Esophagus squamous epithelium (tissue), 5 donors: ENCODE measurements at places on chromosomes 7 and 10.

GRCh38 chr10:101995451-101996063 is 60.4 kb downstream of the ARMH3 start:
- no peak overlapping the region for H3K4me3 ChIP-seq
- H3K36me3 ChIP-seq = peaks cover 96% of the 10 kb centered on the region
- no peak overlapping the region for H3K27ac ChIP-seq
- no peak for DNase-seq
- no peaks in the 10 kb centered on the region for H3K27me3 ChIP-seq
- H3K4me1 ChIP-seq = peaks cover 7% of the 10 kb centered on the region

GRCh38 chr10:83881661-83882060 is 257.6 kb upstream of the GHITM start:
- no peak overlapping the region for H3K27ac ChIP-seq
- H3K36me3 ChIP-seq = no peaks in the 10 kb centered on the region
- H3K27me3 ChIP-seq = no peaks in the 10 kb centered on the region

DNA sequence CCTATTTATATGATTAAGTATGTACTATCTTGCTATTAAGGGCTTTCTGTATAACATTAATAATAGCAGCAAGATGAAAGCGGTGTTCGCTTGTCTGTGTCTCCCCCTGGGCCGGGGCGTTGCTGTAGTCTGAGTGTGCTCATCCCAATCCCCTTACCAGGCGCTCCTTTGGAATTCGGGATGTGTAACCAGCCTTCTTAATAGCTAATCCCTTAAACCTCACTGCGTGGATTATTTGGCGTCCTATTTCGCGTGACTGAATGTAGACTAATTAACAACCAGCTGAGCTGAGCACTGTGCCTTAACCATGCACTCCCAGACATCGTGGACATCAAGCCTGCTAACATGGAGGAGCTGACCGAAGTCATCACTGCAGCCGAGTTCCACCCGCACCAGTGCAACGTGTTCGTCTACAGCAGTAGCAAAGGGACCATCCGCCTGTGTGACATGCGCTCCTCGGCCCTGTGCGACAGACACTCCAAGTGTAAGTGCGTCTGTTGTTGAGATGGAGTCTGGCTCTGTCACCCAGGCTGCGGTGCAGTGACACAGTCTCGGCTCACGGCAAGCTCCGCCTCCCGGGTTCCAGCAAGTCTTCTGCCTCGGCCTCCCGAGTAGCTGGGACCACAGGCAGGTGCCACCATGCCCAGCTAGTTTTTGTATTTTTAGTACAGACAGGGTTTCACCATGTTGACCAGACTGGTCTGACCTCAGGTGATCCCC is 36.6 kb downstream of the BNIP3 start:
- H3K36me3 ChIP-seq = peaks cover 8% of the 10 kb centered on the region
- no peaks in the 10 kb centered on the region for H3K27me3 ChIP-seq
- no peak overlapping the region for H3K4me3 ChIP-seq
- DNase-seq = no peak
- no peak overlapping the region for H3K27ac ChIP-seq

DNA sequence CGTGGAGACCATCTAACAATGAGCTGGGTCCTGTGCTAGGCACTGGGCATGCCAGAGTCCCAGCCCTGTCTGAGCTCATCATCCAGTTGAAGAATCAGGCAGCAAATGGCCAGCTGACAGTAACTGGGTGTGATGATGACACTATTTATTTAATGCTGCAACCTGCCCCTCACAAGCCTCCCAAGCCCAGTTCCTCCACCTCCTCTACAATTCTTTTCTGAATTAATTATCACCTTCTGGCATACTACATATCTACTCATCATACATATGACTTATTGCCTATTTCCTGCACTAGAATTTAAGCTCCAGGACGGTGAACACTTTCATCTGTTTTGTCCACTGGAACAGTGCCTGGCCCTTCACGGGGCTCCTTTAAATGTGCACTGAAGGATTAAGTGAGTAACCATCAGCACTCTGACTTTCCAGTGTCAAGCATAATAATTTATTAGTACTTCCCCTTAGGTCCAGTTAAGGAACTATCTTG is 96.7 kb upstream of the LAMB4 start:
- H3K4me3 ChIP-seq = no peak overlapping the region
- no peak for DNase-seq
- H3K27me3 ChIP-seq = no peaks in the 10 kb centered on the region
- H3K36me3 ChIP-seq = no peaks in the 10 kb centered on the region
- no peak overlapping the region for H3K27ac ChIP-seq
- H3K4me1 ChIP-seq = no peaks in the 10 kb centered on the region

DNA sequence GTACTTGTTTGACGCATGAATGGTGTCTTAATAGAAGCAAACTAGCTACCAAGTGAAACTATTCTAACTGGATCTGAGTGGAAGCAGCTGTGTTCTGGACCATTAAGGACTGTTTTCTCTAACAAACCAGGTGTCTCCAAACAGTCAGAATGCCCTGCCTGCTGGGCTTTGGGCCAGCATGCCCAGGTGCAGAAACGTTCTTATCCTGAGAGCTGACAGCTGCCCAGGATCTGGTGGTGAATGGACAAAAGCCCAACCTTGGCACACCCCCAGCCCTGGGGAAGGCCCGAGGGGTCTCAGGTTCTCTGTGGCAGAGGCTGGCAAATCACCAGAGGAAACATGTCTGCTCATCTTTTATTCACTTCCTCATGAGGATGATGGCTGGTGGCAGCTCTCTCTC is 48.2 kb upstream of the LAMB4 start:
- H3K4me3 ChIP-seq = no peak overlapping the region
- H3K27ac ChIP-seq = no peak overlapping the region
- H3K4me1 ChIP-seq = no peaks in the 10 kb centered on the region
- no peaks in the 10 kb centered on the region for H3K36me3 ChIP-seq

DNA sequence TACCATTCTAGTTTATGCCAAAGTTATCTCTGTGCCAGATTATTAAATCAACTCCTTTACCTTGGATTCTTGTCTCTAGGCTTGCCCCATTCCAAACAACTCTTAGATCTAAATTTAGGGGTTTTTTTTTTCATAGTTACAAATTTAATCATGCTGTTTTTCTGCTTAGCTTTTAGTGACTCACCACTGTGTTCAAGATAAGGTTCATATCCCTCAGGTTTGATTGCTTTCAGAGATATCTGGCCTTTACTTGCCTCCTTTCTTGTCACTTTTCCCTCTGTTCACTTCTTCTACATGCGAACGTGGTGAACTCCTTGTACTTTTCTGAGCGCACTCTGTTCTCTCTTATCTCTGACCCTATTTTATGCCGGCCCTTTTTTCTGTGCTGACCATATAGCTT is 78.2 kb downstream of the VPS50 start:
- peaks cover 5% of the 10 kb centered on the region for H3K36me3 ChIP-seq
- H3K27me3 ChIP-seq = no peaks in the 10 kb centered on the region
- no peak for DNase-seq
- H3K4me3 ChIP-seq = no peak overlapping the region

DNA sequence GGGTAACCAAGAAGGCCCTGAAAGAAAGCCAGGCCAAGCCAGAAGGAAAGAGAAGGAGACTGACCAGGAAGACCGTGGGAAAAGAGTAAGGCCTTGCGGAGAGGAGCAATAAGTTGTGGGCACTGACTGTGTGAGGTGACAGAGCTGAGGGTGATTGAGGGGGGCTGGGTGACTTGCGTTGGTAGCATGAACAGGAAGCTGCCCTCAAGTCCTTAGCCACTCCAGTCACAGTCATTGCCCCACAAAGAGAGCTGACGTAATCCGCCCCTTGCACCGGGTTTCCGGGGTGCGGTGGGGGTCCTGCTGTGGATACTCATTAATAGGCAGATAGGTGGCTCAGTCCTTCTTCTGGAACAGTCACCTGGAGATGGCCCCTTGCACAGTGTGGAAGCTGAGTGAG is 16.1 kb upstream of the DMBT1 start:
- DNase-seq = no peak
- no peak overlapping the region for H3K27ac ChIP-seq
- no peaks in the 10 kb centered on the region for H3K36me3 ChIP-seq
- no peaks in the 10 kb centered on the region for H3K27me3 ChIP-seq
- H3K4me3 ChIP-seq = no peak overlapping the region
- peaks cover 5% of the 10 kb centered on the region for H3K4me1 ChIP-seq

GRCh38 chr7:91082852-91083495 is 181.3 kb upstream of the FZD1 start:
- H3K4me1 ChIP-seq = no peaks in the 10 kb centered on the region
- no peak overlapping the region for H3K27ac ChIP-seq
- no peaks in the 10 kb centered on the region for H3K27me3 ChIP-seq

DNA sequence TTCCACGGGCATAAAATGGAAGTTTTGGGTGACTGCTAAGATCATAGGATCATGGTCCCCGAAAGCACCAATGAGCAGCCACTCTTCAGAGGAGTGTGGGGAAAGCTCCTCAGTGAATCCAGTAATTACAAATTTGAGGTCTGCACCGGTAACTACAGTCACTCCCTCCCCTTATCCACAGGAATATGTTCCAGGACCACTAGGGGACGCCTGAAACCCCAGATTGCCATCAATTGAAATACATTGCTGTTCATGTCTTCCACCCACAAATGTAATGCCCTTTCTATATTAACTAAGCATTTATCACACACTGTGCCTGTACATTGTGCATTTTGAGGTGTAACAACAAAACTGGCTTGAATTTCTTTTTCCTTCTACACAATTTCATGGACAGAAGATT is 447.9 kb upstream of the PFKP start:
- H3K36me3 ChIP-seq = no peaks in the 10 kb centered on the region
- no peaks in the 10 kb centered on the region for H3K27me3 ChIP-seq
- no peak overlapping the region for H3K27ac ChIP-seq
- H3K4me1 ChIP-seq = no peaks in the 10 kb centered on the region
- no peak for DNase-seq

GRCh38 chr10:42242135-42242805 is 396.1 kb downstream of the ZNF33B start:
- no peaks in the 10 kb centered on the region for H3K36me3 ChIP-seq
- H3K27me3 ChIP-seq = no peaks in the 10 kb centered on the region
- DNase-seq = no peak
- no peak overlapping the region for H3K27ac ChIP-seq
- no peaks in the 10 kb centered on the region for H3K4me1 ChIP-seq

DNA sequence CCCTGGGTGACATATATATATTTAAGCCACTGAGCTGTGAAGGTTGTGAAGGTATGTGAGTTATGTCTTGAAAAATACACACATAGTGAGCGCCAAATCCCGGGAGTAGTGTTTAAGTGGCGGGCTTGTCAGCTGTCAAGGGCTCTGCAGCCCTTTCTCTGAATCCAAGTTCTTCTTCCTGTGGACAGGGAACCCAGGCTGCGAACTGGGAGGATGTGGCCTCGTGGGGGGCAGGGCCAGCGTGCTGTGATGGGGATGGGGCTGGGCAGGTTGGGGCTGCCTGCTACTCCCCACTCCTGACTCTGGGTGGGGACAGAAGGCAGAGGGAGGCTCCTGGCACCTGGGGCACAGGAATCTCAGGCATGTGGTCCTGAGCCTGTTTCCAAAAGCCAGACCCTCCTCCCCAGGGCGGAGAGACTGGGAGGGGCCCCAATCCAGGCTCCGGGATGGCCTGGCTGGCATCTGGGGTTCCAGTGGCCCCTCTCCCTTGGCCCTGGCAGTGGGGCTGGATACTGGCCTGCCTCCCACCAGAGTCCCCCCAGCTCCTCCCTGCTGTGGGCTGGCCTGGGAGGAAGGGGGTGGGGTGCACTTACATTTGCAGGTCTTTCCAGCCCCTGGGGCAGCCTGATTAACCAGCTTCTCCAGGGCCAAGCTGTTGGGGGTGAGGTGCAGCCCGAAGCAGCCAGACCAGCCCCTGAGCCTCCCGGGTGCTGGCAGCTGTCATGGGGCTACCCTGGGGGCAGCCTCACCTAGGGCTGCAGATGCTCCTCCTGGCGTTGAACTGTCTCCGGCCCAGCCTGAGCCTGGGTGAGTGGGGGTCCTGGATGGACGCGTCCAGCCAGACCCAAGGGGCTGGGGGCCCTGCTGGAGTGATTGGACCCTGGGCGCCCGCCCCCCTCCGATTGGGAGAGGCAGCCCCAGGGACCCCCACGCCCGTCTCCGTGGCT is at the start of gene UPK3B:
TSS of gene UPK3B (plus strand) at position 622 of the 947 bp plus-strand sequence. CDS start at position 723, 101 bp downstream.
- no peak for DNase-seq
- peak within 1 kb of the TSS; percentile 41 for H3K27ac ChIP-seq
- peak within 1 kb of the TSS; percentile 22 for H3K4me3 ChIP-seq

- no peaks in the 10 kb centered on the region for H3K27me3 ChIP-seq
- no peak overlapping the region for H3K27ac ChIP-seq
- no peaks in the 10 kb centered on the region for H3K36me3 ChIP-seq
- H3K4me3 ChIP-seq = no peak overlapping the region
- no peak for DNase-seq
Observed at GRCh38 chr10:9910446-9910845, 1107.2 kb upstream of the CELF2 start.

GRCh38 chr10:119248681-119249080 is 41.3 kb downstream of the GRK5 start:
- H3K4me1 ChIP-seq = peaks cover 87% of the 10 kb centered on the region
- DNase-seq = no peak
- H3K27ac ChIP-seq = peak overlapping the region; percentile 63
- H3K27me3 ChIP-seq = no peaks in the 10 kb centered on the region

- H3K4me3 ChIP-seq = no peak overlapping the region
- no peaks in the 10 kb centered on the region for H3K27me3 ChIP-seq
- no peak for DNase-seq
- no peaks in the 10 kb centered on the region for H3K4me1 ChIP-seq
- H3K36me3 ChIP-seq = no peaks in the 10 kb centered on the region
Observed at GRCh38 chr7:90777041-90777440, 180.9 kb downstream of the CDK14 start.
